HCT116 (cell line): ENCODE measurements at places on chromosomes 2 and 18.

- no peak for DNase-seq
- no peak overlapping the region for H3K4me3 ChIP-seq
- H3K27me3 ChIP-seq = no peaks in the 10 kb centered on the region
- H3K27ac ChIP-seq = no peak overlapping the region
- H3K4me1 ChIP-seq = no peaks in the 10 kb centered on the region
- no peaks in the 10 kb centered on the region for H3K36me3 ChIP-seq
Observed at GRCh38 chr2:66641685-66642084, 206.8 kb downstream of the MEIS1 start.

DNA sequence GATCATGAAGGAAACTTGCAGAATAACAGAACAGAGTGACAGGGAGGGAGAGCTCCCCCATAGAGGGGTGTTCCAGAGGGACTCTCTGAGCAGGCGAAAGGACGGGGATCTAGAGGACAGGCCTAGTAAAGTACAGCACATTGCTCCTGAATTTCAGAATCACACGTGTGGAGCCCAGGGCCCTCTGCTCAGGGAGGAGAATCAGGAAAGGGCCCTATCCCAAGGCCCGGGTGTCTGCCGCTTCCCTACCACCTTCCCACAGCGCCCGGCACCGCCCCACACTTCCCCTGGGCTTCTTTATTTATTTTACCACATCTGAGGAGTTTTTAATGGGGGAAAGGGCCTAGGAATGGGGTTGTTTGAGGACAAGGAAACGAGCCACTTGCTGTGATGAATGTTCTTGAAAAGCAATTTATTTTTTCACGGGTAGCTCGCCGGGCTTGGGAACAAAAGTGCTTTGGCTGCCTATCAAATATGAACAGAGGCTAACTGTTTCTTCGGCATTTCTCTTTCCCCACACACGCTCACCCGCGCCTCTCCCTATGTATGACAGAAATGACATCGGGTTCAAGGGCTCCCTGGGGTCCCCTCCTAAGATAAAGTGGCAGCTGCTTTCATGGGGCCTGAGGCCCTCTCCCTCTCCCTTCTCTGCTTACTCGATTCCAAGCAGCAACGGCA lies 79.3 kb upstream of the GLI2 start:
- no peak for DNase-seq
- no peaks in the 10 kb centered on the region for H3K36me3 ChIP-seq
- H3K4me1 ChIP-seq = no peaks in the 10 kb centered on the region
- H3K27me3 ChIP-seq = no peaks in the 10 kb centered on the region
- H3K4me3 ChIP-seq = no peak overlapping the region

DNA sequence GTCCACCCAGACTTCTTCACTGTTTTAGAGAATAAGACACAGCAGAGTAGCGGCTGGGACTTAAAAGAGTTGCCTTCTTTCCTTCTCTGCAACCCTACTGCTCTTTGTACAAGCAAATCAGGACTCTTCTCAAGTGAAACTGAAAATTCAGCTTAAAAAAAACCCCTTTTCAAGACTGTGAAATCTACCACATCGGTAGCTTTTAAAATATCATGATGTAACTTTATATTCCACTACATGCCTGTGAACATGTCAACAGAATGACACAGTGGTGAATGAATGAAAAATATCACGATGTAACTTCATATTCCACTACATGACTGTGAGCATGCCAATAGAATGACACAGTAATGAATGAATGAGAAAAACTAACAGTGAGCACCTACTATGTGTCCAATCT lies 53.4 kb downstream of the TCF4 start:
- DNase-seq = no peak
- H3K36me3 ChIP-seq = no peaks in the 10 kb centered on the region
- no peak overlapping the region for H3K4me3 ChIP-seq
- H3K27me3 ChIP-seq = no peaks in the 10 kb centered on the region

GRCh38 chr18:56284319-56284718 lies 354.1 kb downstream of the TXNL1 start:
- H3K36me3 ChIP-seq = no peaks in the 10 kb centered on the region
- no peak for DNase-seq
- H3K4me3 ChIP-seq = no peak overlapping the region
- no peak overlapping the region for H3K27ac ChIP-seq
- no peaks in the 10 kb centered on the region for H3K4me1 ChIP-seq

GRCh38 chr2:32783933-32784332 lies 156.1 kb downstream of the TTC27 start:
- DNase-seq = no peak
- no peaks in the 10 kb centered on the region for H3K4me1 ChIP-seq
- no peak overlapping the region for H3K27ac ChIP-seq
- no peak overlapping the region for H3K4me3 ChIP-seq
- H3K36me3 ChIP-seq = no peaks in the 10 kb centered on the region
- no peaks in the 10 kb centered on the region for H3K27me3 ChIP-seq

DNA sequence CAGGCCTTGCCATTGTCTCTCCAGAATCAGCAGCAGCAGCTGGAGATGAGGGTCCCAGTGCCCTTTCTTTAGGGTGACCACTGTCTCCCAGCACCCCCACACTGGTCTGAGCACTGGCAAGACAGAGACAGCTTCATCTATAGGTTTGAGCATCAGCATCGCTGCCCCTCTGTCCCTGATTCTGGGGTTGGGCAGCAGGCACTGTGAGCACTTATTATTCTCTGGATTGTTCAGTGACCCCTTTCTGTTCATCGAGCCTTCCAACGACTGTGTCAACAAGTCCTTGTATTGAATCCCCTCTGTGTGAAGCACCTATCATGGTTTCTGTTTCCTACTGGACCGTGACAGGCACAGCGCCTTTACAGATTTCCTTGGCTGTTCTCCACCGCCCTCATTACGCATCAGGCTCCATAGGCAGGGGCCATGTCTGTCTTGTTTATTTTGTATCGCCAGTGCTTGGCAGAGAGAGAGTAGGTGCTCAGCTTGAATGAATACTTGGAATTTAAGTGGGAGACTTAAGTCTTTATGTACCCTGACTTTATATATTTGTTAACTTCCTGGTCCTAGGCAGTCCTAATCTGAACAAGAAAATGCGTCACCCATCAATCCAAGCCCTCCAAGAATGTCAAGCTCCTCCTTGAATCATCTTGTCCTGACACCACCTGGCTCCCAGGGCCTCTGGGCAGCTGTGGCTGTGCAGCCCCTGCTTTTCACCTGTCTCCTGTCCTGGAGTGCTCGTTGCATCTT lies 11.4 kb downstream of the MALL start:
- no peaks in the 10 kb centered on the region for H3K36me3 ChIP-seq
- H3K4me3 ChIP-seq = no peak overlapping the region
- no peaks in the 10 kb centered on the region for H3K27me3 ChIP-seq
- no peak for DNase-seq
- peak overlapping the region; percentile 100 for H3K27ac ChIP-seq
- peaks cover 100% of the 10 kb centered on the region for H3K4me1 ChIP-seq

GRCh38 chr2:52539026-52539970 lies 1228.3 kb upstream of the CHAC2 start:
- no peak for DNase-seq
- no peak overlapping the region for H3K27ac ChIP-seq

DNA sequence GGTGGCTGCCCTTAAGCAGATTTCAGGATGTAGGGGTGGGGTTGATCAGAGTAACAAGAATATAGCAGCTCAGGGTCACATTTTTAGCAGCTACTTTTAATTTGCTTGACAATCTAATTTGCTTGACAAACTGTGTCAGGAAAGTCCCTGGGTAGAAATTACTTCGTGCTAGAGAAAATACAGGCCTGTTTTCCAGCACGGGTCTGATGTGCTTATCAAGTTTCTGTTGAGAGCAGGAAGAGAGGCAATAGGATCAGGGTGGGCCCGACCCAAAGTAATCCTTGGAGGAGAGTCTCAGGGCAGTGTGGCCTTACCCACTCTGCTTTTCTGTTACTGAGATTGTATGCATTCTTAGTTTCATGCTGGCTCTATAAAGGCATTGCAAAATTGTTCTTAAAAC lies 221.5 kb downstream of the TSN start:
- H3K4me1 ChIP-seq = no peaks in the 10 kb centered on the region
- peaks cover under 1% of the 10 kb centered on the region for H3K27me3 ChIP-seq
- H3K27ac ChIP-seq = no peak overlapping the region
- no peaks in the 10 kb centered on the region for H3K36me3 ChIP-seq
- H3K4me3 ChIP-seq = no peak overlapping the region

- no peak overlapping the region for H3K27ac ChIP-seq
- H3K4me1 ChIP-seq = no peaks in the 10 kb centered on the region
- no peaks in the 10 kb centered on the region for H3K36me3 ChIP-seq
Observed at GRCh38 chr2:221758076-221758475, 186.0 kb upstream of the EPHA4 start.

DNA sequence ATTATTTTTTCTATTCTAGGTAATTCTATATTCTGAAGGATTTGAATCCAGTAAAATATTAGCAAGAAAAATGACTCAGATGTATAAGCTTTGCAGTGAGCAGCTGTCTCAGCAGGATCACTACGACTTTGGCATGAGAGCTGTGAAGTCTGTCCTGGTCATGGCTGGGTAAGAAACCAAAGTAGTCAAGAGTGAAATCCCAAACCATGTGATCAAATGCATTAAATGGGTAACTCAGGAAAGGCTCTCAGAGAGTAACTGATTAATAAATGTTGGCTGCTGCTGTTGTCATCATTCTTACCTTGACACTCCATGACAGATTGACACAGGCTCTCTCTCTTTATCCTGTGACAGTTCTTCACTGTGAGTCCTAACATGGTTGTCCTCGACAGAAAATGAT lies 124.1 kb downstream of the DNAH6 start:
- no peaks in the 10 kb centered on the region for H3K27me3 ChIP-seq
- H3K4me3 ChIP-seq = no peak overlapping the region
- H3K27ac ChIP-seq = no peak overlapping the region
- no peak for DNase-seq

- no peaks in the 10 kb centered on the region for H3K27me3 ChIP-seq
- no peak for DNase-seq
- H3K36me3 ChIP-seq = no peaks in the 10 kb centered on the region
- H3K4me1 ChIP-seq = no peaks in the 10 kb centered on the region
- H3K4me3 ChIP-seq = no peak overlapping the region
Observed at GRCh38 chr2:21256006-21256405, 132.2 kb downstream of the TDRD15 start.

GRCh38 chr2:236073246-236073645 lies 94.9 kb downstream of the GBX2 start:
- H3K4me1 ChIP-seq = peaks cover 8% of the 10 kb centered on the region
- no peak overlapping the region for H3K4me3 ChIP-seq
- H3K27ac ChIP-seq = no peak overlapping the region
- no peaks in the 10 kb centered on the region for H3K36me3 ChIP-seq

GRCh38 chr18:23306822-23307221 lies 146.3 kb upstream of the RIOK3 start:
- no peaks in the 10 kb centered on the region for H3K36me3 ChIP-seq
- no peak overlapping the region for H3K4me3 ChIP-seq
- H3K27me3 ChIP-seq = no peaks in the 10 kb centered on the region
- no peak for DNase-seq
- H3K27ac ChIP-seq = no peak overlapping the region
- H3K4me1 ChIP-seq = peaks cover 16% of the 10 kb centered on the region

DNA sequence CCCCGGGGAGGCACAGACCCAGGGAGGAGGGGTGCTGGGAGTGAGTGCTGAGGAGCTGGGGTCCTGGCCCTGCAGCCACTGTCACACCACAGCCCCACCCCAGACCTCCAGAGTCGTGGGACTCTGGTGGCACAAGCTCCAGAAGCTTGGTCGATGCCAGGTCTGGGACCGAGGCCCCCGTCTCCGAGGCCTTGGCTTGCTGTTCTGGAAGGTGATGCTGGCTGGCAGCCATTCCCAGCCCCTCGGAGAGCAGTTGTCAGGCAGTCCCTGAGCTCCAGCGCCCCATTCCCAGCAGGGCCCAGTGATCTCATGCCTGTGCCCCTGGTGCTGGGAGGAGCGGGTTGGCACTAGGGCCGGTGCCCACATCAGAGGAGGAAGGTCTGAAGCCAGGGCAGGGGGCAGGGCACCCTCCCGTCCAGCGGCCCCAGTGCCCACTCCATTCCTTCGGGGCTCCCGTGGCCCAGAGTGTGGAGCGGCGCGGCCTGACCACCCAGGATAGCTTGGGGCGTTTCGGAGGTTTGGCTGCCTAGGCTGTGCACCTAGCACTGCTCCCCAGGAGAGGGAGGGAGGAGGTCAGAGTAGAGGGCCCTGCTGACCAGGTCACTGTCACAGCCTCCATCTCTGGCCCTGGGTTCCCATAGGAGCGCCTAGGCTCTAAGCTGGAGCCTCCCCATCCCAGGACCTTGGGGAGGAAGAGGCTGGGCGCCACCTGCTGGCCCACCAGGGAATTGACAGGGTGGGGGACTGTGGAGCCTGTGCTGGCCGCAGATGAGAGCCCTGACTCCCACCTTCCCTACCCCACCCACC lies 16.8 kb upstream of the ALPI start:
- DNase-seq = no peak
- H3K27ac ChIP-seq = no peak overlapping the region
- H3K36me3 ChIP-seq = no peaks in the 10 kb centered on the region

DNA sequence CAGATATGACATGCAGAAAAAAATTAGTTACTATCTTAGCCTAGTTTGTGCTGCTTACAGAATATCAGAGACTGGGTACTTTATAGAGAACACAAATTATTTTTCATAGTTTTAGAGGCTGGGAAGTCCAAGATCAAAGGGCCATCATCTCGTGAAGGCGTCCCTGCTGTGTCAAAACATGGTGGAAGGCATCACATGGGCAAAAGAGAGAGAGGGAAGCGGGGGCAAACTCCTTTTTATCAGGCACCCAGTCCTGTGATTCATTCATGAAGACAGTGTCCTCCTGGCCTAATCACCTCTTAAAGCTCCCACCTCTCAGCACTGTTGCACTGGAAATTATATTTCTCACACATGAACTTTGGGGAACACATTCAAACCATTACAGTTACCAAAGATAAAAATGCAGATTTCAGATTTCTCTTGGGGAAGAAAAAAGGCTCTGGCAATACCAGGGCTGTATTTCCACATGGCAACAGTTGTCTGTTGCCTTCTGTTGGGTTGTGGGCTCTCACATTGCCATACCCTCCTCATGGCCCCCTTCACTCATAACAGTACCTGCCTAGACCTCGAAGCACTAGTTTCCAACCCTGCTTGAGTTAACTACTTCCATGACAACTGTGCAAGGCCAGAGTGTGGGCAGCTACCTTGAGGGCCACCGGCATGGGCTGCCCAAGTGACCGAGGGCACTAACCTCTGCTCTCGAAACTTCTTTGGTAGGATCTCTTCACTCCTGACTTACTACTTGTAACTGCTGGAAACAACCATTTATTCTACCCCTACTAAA lies 2.7 kb upstream of the ACTR3 start:
- no peak for DNase-seq
- peaks cover 16% of the 10 kb centered on the region for H3K4me1 ChIP-seq
- H3K27ac ChIP-seq = no peak overlapping the region
- H3K27me3 ChIP-seq = no peaks in the 10 kb centered on the region

DNA sequence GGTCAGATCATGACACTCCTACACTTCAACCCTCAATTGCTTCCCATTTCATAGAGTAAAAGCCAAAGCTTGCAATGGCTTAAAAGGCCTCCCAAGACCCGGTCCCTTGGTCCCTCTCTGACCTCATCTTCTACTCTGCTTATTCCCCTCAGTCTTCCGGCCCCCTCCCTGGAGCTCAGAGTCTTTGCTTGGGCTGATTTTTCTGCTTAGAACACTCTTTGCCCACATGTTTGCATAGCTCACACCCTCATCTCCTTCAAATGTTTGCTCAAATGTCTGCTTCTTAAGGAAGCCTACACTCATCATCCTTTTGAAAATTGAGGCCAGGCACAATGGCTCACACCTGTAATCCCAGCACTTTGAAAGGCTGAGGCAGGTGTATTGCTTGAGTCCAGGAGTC lies 65.6 kb upstream of the CAPN13 start:
- peaks cover 3% of the 10 kb centered on the region; the same call in 1 of the 2 replicates for H3K27me3 ChIP-seq
- no peaks in the 10 kb centered on the region for H3K36me3 ChIP-seq
- no peak overlapping the region for H3K27ac ChIP-seq
- H3K4me1 ChIP-seq = no peaks in the 10 kb centered on the region
